CD14-positive monocyte (primary cell): ENCODE measurements at places on chromosomes 6 and 20.

DNA sequence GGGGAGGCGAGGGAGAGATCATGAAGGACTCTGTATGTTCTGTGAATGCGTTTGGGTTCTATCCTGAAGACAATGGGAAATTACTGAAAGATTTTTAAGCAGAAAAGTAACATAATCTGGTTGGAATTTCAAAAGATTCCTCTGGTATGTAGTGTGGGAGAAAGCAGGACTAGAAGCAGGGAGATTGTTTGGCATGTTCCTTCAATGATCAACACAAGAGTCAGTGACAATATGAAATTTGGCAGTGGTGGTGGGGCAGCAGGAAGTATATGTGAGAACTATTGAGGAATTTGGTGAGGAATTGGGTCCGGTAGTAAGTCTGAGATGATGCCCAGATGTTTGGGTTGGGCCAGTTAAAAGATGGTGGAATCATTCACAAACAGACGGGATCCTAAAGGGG is 348.7 kb downstream of the CD83 start:
- DNase-seq = no peak

DNA sequence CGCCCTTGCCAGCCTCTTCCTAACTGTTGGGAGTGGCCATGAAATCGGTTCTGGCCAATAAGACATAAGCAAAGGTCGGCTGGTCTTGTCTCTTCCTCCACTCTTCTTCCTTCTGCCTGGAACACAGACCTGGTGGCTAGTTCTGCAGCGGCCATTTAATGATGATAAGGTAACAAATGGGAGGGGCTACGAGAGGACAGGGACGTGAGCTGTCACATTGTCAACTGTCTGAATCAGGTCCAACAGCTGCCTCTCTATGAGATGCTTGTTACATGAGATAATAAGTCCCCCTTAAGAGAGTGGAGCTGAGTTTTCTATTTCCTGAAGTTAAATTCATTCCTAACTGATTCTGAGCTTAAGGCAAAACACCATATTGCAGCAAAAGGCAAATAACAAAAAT is 12.5 kb upstream of the TMEM242 start:
- DNase-seq = no peak

- peak; percentile 44 for DNase-seq
Measured at GRCh38 chr6:135087803-135088202, 33.2 kb upstream of the HBS1L start.

DNA sequence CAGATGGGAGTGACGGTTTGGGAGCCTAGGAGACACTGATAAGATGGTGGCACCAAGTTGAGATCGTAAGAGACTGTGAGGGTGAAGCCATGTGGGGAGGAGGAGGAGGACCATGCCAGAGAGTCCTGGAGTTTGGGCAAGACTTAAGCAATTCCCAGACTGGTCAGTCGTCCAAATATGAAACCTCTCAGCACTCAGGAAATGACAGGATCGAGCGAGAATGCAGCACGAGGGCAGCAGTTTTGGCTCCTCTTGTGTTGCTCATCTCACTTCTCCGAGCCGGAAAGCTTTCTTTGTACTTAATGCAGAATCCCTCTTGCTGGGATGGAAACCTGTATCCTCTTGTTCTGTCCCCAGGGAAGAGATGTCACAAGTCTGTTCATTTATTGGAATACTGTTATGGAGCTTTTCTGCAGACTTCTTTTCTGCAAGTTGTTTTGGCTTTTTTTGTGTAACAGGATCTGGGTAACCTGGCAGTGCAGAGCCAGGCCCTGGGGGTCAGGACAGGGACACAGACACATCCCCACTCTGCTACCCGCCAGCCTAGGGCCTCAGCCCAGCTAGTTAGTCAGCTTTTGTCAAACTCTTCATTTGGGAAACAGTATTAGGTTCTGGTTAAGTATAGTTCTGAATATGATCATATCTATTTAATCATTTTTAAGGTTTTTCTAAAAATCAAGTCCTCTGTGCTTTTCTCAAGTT is 34.3 kb downstream of the FNDC1 start:
- no peak for DNase-seq

DNA sequence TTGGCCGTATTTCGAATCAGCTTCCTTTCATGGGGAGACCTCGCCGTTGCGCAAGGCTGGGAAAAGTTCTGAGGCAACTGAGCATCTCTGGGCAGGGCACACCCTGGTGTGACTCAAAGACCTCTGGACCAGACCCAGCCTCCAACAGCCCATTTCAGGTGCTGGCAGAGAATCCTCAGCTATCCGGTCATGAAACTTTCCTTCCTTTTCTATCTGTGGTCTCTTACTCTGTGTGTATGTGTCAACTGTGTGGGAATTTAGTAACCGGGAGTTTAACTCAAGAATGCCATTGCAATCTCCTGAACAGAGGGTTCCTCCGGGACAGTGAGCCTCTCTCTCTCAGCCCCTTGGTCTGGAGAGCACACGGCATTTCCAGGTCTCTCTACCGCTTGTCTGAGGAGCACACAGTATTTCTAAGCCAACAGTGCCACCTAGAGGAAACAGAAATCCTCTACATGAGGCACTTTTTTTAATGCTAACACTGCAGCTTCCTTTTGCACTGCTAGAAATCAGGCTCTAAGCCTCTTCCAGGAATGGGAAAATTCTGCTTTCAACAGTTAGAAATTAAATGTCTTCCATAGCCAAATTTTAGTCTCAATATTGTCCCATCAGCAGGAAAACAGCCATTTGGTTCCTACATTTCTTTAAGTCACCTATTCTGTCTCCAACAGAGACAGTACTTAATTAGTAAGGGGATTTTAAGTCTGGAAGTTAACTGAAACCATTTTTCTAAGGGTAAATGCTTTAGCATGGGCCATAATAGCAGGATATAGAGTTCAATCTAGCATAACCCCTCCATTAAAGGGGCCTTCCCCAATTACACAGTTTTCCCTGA is 32.7 kb downstream of the PLN start:
- DNase-seq = peak; percentile 44

GRCh38 chr6:114049367-114049966 is 78.5 kb upstream of the HDAC2 start:
- DNase-seq = no peak

DNA sequence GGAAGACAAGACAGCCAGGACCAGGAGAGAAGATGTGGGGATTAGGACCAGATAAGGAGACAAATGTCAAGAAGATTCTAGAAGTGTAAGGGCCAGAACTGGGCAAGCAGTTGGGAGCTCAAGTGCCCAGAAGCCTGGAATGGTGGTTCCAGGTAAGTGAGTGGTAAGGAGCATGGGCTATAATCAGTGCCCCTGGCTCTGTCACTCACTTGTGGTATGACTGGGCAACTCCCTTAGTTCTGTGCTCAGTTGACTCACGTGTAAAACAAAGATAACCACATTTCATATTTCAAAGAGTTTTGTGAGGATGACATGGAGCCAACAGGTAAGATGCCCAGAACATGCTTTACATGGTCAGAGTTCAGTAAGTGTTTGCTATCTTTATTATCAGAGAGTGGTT is 11.2 kb downstream of the CCDC167 start:
- DNase-seq = no peak

DNA sequence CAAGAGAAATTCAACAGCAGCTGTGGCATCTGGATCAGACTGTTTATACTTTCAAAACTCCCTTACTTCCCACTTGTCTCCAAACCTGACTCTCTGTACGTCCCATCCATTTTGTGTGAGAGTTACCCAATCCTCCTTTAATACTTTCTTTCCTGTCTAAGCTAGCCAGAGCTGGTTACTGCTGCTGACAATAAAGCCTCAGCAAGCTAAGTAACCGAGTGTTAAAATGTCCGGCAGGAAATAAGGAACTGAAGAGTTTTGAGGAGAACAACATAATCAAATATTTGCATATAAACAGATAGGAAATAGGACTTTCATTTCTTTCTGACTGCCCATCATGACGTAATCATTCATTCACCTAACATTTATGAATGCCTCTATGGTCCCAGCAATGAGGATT is 11.6 kb downstream of the TMEM30A start:
- DNase-seq = peak; percentile 58

- DNase-seq = no peak
Measured at GRCh38 chr6:37321101-37321500, 32.7 kb upstream of the RNF8 start.

DNA sequence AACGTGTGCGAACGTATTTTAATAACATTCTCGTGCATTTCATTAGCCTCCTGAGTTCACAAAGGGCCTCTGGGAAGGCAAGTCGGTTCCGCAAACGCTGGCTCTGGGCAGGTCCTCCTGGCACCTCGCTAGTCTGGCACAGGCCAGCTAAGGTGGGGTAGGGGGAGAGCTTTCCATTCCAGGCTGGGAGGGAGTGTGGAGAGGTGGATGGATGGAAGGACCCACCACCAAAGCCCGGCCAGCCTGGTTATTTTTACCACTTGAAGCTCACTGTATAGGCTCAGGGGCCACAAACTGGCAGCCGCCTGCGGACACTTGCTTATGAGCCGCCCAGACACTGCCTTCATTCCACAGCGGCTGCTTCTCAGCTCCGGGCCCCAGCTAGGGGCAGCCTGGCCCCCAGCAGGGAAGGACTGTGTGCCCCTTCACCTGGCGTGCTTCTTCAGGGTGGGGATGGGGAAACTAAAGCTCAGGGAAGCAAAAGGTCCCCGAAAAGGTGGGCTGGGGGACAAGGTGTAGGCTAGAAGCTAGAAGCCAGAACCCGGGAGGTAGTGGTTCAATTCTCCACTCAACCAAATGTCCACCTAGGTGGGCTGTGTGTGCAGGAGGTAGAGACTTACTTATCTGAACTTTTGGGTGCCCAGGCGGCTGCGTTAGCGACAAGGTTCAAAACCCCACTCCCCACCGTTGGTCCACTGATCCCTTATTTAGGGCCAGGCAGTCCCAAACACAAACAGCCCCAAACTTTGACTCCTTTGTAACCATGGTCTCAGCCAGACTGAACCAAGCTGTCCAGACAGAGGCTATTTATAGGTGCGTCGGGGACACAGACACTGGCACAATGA is 1.7 kb downstream of the PMEPA1 start:
- no peak for DNase-seq
